ENCODE measurements at places on chromosomes 3 and 15. TPM values are rescaled to one million over a fixed set of nuclear protein-coding genes. Genes with fewer than 3 reads are reported as not detected.

DNA sequence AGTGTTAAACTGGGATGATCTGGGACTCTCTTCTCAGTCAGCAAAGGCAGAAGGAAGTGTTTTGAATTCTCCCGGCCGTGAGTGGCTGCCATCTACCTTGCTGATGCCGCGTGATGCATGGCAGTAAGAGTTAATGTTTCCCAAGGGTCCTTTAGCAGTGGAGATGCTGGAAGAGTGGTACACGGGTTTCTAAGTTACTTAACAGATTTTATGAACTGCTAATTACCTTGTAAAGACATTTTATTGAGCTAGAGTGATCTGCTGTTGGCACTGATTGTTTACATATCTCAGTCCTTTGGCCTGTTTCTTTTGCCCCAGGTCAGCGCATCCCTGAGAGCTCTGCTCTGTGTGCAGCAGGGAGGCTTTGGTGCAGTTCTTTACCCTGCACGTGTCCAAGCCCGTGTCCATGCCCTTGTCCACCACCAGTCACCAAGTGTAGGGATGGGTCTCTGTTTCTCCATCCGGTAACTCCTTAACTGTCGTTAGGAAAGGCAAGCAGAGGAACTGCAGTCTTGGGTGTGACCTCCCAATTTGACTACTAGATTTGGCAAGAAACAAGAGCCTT lies 172.3 kb downstream of the SLCO3A1 start:
- no peak for DNase-seq

DNA sequence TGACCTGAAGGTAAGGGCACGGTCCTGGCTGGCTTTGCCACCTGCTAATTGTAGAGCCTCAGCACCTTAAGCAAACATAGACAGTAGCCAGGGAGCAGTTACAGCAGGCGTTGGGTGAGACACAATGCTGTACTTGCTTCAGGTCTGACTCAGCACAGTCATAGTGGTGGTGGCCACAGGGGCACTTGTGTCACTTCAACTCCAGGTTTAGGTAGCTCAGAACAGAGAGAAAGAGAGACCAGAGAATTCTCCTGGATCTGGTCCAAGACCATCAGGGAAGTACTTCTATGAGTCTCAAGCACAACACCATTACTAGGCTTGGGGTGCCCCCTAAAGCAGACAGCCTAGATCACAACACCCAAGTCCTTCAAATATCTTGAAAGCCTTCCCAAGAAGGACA lies 204.4 kb downstream of the OTOL1 start:
- DNase-seq, result no peak

- DNase-seq, result peak; percentile 45
These were observed 107.7 kb downstream of the CHCHD4 start for GRCh38 chr3:14016900-14017475.

- no peak for DNase-seq
These were observed 33.8 kb upstream of the ACP3 start for GRCh38 chr3:132283440-132283839.

P2RY13 gene
- 0.15 TPM for total RNA-seq

GRCh38 chr3:155018621-155019330 lies 61.3 kb upstream of the MME start:
- DNase-seq, result no peak

PKM gene
- 466 TPM for total RNA-seq

ZNF148 gene
- total RNA-seq, result 44.3 TPM

GRCh38 chr3:119759962-119760361 lies 21.9 kb upstream of the NR1I2 start:
- no peak for DNase-seq

FBXL22 gene
- 2.5 TPM for total RNA-seq

DNA sequence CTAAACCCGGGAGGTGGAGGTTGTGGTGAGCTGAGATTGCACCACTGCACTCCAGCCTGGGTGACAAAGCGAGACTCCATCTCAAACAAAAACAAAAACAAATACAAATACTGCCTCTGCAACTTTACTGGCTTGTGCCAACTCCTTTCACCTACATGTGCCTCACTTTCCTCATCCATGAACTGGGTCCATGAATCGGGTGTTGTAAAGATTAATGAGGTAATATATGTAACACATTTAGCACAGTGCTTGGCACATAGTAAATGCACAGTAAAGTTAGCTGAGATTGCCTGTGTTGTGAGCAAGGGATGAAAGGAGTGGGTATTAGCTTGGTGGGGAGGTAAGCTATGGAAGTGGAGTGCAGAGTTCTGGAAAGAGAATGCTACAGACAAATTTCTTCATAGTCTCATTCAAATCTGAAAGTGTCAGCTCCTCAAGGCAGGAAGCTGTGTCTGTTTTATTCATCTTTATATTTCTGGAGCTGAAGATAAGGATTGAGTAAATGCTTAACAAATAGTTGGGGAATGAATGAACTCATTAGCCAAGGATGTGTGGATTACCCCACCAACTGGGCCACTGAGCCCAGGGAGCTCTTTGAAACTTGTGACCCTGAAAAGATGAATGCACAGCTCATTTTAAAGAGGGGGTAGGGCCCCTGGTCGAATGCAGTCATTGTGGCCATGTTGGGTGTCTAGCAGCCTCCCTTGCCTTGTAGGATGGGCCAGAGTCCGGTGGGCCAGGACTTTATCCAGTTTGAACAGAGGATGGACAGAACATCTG lies 7.7 kb upstream of the CDCP1 start:
- DNase-seq, result no peak

CPLX3 gene
- 0.15 TPM for total RNA-seq

SUCNR1 gene
- total RNA-seq, result 0.15 TPM
